ENCODE measurements at places on chromosomes 6 and 20.

GRCh38 chr6:123810214-123810613 lies 6.5 kb downstream of the NKAIN2 start:
- no peak for DNase-seq

GRCh38 chr6:96164802-96165201 lies 149.0 kb downstream of the FUT9 start:
- no peak for DNase-seq

DNA sequence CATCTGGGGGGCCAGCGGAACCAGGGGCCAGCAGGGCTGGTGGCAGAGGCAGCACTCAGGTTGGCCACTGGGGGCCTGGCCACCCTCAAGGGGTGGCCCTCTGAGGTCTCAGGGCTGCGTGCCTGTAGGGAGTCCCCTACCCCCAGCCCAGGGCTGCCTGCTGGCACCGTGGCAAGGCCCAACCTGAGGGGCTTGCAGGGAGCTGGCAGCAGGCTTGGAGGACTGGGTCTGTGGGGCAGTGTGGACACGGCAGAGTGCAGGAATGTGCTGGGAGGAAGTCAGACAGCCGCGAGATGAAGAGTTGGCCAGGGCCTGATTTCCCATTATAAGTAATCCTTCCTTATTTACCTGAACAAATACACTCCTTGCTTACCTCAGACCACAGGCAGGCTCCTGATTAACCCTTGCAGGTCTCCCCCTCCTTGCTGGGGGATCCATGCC lies at the start of gene SPDEF:
Gene SPDEF (minus strand): TSS at position 299 of the 441 bp plus-strand sequence. CDS start 11,874 bp downstream, outside the sequence.
- DNase-seq = no peak

GRCh38 chr6:7523922-7524321 lies 17.5 kb upstream of the DSP start:
- no peak for DNase-seq

- no peak for DNase-seq
Observed at GRCh38 chr6:29730575-29731126, 7.4 kb downstream of the HLA-F start.

- DNase-seq = peak; percentile 54
Observed at GRCh38 chr6:44833248-44833647, 445.7 kb downstream of the CDC5L start.

DNA sequence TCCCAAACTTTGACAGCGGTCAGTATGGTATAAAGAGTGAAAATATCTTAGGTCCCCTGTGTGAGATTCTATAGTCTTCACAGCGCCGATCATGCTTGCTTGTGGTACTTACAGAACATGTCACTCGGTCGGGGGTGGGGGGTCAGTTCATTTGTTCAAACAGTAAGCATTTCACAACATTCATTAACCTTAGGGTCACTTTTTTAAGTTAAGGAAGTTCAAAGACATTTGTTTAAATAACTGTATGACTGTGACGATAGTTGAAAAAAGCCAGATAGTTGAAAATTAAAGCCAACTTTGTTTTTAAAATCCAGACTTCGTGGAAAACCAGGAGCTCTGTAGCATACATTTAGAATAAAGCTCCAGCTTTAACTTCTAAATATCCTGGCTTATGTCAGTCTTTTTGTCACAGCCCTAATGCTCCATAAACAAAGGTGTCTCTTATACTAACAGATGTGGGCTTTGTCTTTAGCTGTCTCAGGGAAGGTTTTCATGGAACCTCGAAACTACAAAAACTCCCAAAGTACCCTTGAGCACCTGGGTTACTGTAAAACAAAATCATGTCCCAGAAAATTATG lies 57.9 kb upstream of the PHACTR2 start:
- DNase-seq = no peak

DNA sequence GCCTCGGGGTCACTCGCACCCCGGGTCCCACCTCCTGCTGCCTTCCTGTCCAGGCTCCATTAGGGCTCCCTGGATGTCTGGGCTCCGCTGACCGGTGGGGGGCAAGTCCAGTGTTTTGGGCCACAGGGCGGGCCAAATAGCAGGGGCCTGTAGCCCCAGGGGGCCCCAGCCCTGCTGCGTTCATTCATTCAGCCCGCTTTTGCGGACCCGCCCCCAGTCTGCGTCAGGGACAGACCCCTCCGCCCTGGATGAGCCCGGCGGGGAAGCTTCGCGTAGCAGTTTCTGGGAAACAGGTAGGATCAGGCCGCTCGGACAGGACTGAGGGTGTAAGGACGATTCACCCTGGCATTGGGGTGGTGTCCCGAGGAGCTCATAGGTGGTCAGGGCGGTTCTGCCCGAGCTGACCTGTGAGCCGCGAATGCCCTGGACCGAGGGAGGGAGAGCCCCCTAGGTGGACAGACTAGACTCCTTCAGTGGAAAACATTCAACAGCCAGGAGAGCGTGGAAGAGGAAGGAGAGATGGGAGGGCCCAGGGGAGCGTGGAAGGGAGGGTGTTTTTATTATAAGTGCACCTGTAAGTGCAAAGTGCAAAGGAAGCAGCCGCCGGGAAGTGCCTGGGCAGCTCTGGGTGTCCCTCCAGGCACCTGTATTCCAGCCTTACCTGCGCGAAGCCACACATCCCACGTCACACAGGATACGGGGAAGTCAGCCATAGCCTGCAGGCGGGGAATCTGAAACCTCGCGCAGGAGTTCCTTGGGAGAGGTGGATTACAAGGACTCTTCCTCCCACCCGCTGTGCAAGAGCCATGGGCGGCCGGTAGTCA lies 662 bp downstream of the ENTPD6 start:
- no peak for DNase-seq

- DNase-seq = no peak
Observed at GRCh38 chr6:48389146-48390043, 278.4 kb upstream of the PTCHD4 start.

DNA sequence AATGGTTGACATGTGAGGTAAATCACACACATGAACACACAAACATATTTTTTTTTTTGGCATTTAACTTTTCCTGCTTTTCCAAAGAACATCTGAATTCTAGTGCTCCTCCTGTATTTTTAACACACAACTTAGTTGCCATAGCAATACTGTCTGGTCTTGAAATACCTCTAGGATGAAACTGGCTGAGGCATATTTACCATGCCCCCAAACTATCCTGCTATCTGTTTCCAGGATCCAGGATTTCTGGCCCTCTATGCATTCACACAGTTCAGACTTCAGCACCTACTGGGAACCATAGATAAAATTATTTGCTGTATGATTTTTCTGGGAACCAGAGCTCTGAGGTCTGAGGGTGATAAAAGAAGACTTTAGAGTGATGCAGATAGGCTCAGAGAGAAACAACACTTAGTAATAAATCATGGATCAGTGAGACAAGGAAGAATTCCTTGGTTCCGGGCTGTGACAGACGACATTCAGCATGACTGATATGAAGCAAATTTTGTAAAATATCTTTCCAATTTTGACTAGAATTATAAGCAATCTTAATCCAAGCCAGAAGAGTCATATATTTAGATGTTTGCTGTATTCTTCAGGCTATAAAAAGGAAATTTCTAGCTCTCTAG lies 359.7 kb downstream of the BTBD9 start:
- no peak for DNase-seq

DNA sequence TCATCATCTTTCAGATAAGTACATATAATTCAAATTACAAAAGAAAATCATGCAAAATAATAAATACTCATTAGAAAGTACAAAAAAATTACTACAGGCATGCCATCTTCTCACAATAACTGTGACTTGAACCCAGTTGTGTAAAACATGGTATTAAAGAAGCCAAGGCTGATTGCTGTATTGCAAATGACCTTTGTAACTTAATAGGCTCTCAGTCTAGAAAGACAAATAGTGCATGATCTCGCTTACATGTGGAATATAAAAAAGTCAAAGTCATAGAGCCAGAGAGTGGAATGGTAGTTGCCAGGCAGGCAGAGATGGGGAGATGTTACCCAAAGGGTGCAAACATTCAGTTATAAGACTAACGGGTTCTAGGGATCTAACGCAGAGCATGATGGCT lies 626.1 kb downstream of the COL12A1 start:
- DNase-seq = no peak

- no peak for DNase-seq
Observed at GRCh38 chr20:35302421-35303335, 10.5 kb upstream of the FAM83C start.

DNA sequence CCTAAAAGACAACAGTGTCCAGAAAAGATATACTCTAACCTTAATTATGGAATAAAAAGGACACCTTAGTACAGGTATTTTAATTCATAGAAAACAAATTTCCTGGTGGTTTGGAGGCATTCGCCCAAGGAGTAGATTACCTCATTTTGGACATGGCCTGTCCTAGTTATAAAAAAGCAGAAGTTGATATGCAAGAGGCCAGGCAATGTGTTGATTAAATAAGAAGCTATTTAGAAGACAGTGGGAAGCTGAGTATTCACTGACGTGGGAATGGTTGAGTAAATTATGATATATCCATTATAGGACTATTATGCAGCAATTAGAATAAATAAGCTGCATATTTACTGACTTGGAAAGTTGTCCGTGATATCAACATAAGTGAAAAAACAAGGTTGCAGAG lies 314.9 kb downstream of the ALDH8A1 start:
- DNase-seq = no peak
